ENCODE measurements at places on chromosomes 7 and 10.
A peak's percentile ranks its signal among the peaks of the same experiment; 100 is the strongest.

GRCh38 chr7:29953726-29954347 lies 35.8 kb downstream of the SCRN1 start:
- no peak for DNase-seq

DNA sequence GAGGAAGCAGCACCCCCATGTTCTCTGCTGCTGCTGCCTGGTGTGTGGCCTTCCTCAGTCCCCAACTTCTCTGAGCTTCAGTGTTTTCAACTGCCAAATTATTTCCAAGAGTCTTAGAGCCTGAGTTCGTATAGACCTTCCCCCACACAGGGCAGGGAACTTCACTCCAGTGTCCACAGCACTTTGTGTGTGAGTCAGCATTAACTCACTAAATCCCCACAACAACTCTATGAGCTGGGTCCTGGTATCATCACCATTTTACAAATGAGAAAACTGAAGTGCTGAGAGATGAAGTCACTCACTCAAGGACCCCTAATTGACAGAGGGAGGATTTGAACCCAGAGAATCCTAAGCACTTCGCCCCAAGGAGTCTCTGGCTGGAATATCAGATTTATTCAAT lies 48.3 kb downstream of the ADCYAP1R1 start:
- peak; percentile 23 for DNase-seq

DNA sequence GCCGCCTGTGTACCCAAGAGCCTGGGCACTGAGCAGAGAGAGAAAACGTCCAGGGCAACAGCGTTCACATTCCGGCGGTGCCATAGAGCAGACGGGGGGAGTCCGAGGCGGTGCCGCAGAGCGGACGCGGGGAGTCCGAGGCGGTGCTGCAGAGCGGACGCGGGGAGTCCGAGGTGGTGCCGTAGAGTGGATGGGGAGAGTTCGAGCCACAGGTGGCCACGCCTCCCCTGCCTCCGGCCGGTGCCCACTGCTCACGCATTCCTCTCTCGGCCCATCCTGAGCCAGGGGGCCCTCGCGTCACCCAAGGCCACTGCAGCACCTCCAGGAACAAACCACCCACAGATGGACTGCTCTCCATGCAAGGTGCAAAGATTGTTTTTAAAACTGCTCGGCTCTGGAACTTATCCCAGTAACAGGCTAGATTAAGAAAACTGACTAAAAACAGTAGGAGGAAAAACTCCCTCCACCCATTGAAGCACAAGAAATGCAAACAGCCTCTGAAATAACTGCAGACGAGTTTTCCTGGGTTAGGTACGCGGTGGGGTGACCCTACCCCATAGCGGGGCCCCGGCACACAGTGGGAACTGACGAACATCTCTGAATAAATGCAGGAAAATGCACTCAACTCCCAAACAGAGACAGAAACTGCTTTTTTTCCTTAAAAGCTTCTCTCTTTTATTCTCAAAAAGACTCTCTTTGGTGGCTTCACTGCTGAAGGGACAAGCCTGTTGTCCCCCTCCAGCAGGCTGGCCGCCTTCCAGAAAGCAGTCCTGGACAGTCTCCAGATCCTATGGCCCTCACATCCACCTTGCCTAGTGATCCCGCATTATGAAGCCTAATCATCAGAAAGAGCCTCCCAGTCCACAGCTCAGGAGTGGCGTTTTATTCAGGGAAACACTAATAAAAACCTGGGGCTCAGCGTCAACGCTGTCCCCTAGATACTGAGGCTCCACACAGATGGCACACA lies 55.9 kb downstream of the DIP2C start:
- DNase-seq, result no peak

GRCh38 chr7:135757719-135758411 lies 9.3 kb upstream of the FAM180A start:
- no peak for DNase-seq

Measured in natural killer cell treated with Interleukin-12 subunit alpha and Interleukin-12 subunit beta and Interleukin-15 and Interleukin-18, amount 100 ng/mL, for 72 hours (primary cell).